Endothelial cell (in vitro differentiated cells): ENCODE measurements at places on chromosomes 2 and 18. TPM values are rescaled to one million over a fixed set of nuclear protein-coding genes. Genes with fewer than 3 reads are reported as not detected.
A peak's percentile ranks its signal among the peaks of the same experiment; 100 is the strongest.

Gene FABP1
- total RNA-seq: not detected

Gene SLC23A3
- total RNA-seq: 1.7 TPM

Gene GRB14
- total RNA-seq: 5.8 TPM

DNA sequence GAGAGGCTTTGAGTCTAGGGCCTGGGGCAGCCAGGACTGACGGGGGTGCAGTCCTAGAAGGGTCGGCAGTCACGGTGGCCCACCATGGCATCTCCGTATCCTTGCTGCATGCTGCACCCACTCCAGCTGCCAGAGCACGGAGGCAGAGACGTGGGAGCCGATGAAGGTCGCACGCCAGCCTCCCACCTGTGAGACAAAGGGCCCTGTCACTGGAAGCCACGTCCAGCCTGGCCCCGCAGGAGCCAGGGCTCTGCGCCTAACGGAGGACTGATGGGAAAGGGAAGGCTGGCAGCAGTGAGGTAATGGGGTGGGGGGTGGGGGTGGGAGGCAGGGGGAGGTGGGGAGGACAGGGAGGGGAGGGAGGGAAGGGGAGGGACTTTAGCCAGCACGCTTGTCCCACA, 21.9 kb downstream of the ITM2C start:
- no peak for DNase-seq

GRCh38 chr2:25253153-25253626, 84.8 kb upstream of the POMC start:
- no peak for DNase-seq

GRCh38 chr2:102030855-102031527, 39.2 kb downstream of the IL1R2 start:
- DNase-seq: no peak

Gene MC5R
- total RNA-seq: 0.56 TPM

DNA sequence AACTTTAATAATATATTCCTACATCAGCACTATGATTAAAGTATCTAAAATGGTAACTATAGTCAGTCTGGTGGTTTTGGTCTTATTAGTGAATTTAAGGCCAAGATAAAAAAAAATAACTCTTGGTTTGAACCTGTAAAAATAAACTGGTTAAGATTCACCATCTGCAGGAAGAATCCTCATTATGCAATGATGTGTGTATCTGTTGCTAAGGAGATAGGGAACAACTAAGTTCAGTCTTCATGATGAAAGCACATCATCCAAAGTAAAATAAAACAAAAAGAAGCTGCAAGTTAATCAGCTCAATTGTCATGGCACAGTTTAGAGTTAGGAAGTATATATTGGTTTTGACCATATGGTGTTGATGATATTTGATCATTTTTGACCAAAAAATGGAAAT, 466.0 kb downstream of the NYAP2 start:
- DNase-seq: no peak

DNA sequence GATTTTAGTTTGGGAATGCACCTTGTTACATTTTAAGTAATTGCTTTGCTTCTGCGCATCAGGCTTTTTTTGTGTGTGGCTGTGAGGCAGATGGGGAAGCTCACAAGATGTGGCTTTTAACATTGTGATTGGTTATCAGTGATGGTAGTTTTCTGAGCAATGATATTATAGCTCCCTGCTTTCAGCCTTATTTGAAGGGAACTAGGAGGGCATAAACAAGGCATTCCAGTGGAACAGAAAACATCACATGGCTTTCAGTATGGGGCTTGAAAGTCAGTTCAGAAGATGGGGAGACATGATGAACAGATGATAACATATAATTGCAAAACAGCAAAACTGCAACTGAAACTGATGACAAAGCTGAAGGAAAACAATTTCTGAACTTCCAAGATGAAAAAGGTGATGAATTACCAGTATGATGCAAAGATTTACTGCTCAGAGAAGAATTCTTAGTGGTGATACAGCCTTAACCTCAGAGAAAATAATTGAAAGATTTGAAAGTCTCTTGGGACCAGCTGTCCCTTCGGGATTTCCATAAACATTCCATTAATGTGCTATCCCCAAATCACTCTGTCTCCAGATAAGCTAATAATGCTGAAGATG, 439.7 kb downstream of the RND3 start:
- no peak for DNase-seq

- DNase-seq: peak; percentile 81
These were observed at the start of gene CREG2 for GRCh38 chr2:101387151-101387834. Gene CREG2, minus strand, starts transcription at chr2:101387503. Its CDS starts 46 bp downstream, at chr2:101387457.

Gene TIA1
- total RNA-seq: 200 TPM

- DNase-seq: no peak
These were observed 30.7 kb downstream of the GPD2 start for GRCh38 chr2:156466739-156467405.

DNA sequence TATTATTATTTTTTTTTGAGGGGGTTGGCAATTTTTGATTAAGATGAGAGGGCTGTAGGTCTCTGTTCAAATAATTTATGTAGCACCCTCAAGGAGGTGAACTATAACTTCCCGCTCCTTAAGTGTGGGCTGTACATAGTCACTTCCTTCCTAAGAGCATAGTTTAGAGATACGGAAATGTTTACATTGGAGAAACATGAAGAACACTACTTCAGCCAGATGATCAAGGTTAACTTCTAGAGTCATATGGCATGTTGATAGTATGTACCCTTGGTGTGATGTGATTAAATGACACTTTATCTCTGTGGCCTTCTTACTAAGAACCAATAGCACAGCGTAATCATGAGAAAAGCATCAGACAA, 93.7 kb downstream of the MIB1 start:
- DNase-seq: no peak

DNA sequence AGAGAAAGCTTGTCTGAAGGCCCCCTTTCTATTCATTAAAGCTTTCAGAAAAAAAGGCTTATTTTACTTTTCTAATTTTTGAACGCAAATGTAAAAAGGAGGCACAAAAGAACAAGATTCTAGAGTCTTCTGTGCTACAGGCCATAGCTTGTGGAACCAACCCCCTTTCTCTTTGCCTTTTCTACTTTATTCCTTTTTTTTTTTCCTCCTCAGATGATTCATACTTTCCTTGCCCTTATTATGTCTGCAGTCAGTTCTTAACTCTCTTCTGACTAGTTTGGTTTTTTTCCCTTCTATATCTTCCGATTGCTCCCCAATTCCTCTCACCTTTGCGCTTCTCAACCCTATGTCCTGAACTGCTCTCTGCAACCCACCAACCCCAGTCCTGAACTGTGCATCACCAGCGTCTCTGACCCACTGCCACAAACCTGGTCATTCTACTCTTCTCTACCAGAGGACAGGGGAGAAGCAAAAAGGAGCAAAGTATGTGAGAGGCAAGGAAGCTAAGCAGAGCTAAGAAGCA, 56.9 kb upstream of the WIPF1 start:
- DNase-seq: no peak

- DNase-seq: no peak
These were observed 125.7 kb downstream of the MAP2 start for GRCh38 chr2:209549589-209549988.

DNA sequence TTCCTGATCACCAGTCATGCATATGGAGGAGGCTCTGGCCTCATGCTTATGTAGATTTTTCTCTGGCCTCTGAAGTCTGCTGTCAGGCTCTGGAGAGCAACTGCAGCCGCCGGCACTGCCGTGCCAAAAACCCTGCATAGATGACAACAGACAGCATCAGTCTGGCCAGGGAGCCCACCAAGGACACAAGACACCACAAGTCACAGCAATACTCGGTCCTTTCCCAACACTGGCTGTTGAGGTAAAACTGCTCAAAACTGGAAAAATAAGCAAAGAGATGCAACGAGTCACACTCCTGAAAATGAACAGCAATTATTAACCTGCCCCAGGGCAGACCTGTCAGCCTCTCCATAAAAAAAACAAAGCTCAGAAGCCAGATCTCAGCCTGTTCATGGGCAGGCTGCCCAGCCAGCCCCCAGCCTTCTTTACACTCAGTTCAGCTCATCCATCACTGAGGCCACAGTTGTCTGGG, 186.0 kb upstream of the RAB6C start:
- DNase-seq: no peak

DNA sequence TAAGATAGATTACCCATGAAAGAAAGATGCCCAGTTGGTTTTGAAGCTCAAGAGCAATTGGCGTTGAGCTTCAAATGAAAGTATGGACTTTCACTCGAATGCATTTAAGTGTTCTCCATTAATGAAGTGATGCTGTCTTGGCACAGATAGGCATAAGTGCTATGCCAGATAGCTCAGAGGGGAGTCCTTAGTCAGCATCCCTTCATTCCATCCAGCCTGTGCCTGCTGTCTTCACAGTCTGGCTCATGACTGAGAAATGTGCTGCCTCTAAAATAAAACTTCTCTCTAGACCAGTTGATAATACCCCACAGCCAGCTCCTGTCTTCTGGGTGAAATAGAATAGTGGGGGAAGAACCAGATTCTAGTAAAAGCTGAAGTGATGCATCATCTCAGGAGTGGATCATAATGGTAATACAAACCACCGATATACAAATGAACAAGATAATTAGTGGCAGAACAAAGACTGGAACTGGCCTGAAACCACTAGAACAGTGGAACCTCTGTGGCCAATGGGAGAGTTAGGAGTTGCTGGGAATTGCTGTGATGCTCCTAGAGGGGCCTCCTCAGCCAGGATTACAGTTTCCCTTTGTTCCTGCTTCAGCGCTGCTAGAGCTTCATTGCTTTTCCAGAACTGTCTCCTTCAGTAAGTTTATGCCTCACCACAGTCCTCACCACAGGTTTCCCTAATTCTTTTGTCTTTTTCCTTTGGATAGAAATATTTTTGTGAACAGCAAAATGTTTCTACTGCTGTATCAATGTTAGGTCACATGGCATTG, 359.3 kb downstream of the KIAA1328 start:
- no peak for DNase-seq

DNA sequence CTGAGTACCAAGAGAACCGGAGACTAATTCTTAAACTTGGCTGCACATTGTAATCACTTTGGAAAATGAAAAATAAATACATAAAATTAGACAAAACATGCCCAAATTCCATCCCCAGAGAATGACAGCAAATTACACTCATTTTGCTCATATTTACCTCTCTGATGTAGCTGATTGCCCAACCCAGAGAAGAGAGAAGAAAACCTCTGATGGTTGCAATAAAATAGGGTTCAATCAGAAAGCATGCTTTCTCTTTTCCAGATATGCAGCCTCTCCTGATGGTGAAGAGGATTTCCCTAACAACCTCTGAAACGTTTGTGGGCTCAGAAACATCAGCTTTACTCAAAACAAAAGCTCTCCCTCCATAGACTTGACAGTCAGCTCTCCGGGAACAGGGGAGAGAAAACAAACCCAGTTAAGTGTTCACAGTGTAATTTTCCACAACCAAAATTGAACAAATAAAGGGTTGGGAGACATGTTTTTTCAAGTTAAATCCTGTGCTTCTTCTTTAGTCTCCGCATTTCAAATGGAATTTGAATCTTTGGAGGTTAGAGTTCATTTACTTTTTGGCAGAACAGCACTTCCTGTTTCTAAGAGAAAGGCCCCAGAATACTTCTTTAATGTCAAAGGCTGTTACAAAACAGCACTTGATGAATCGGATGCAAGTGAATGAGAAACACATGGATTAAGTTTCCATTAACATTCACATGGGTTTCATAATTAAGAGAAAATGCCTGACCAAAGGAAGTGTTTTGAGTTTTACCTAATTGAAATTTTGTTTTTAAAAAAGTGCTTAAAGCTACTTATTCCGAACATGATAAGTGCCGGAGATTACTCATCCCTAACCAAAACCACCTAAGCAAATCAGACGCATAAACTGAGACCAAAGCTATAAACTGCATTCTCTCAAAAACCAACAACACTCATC, 570.1 kb upstream of the SYT4 start:
- no peak for DNase-seq

- no peak for DNase-seq
These were observed 47.5 kb upstream of the STAT1 start for GRCh38 chr2:191061381-191061980.

DNA sequence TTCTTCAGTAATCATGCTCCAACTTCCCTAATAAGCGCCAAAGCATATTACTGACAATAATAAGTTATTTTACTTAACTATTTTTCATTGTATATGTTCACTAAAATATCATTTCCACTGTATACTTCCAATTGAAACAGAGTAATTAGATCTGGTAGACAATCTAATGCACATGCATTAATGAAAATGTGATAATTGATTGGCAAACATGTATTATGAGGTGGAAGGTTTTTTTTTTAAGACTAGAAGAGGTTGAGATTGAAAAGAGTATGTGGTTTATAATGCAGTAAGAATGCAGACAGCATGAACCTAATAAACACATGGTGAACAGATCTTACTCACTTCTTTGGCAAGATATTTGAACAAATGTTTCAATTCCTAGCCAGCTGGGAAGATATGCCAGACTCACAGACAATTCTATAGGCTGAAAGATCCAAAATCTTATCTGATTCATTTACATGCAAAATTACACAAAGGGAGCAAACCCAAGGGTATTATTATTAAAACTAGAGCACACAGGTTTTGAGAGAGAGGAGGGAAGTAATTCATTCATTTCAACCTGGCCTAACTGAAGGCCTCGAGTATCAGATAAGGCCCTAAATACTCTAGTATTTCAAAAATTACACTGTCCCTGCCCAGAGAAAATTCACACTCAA, 2.8 kb downstream of the NCKAP1 start:
- no peak for DNase-seq

DNA sequence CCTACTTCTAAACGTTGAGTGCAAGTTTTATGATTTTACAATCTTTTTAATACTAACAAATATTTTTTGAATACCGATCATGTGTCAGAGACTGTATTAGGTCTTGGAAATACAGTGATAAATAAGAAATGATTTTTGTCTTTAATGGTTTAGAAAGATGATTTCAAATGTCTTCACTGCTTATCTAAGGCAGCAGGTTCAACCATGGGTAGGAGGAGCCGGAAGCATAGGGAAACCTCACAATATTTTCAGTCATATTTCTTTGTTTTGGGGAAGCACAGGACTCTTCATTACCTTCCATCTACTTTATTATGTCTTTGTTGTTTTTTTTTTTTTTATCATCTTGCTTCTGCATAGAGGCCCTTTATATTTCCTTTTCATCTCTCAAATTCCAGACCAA, 165.2 kb upstream of the EPC2 start:
- no peak for DNase-seq

Gene INHBB
- total RNA-seq: 4.7 TPM

DNA sequence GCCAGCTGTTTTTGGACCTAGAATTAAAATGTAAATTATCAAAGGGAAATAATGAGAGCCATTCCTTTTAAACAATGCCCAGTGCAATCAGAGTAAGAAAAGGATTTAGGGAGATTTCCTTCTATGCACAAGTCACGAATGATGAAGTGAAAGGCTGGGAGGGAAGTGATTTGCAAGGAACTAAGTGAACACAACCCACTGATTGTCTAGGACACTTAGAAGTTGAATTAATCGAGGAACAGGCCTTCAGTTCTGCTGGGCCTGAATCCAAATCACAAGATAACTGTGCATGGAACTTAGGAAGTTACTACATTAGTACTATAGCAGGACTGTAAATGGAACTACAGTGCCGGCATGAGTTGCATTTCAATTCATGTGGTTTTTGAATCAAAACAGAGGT, 17.7 kb downstream of the MAP2 start:
- DNase-seq: no peak

Gene GPR55
- total RNA-seq: 0.28 TPM

GRCh38 chr2:48144777-48145176, 238.5 kb upstream of the FBXO11 start:
- DNase-seq: no peak

- DNase-seq: no peak
These were observed 56.8 kb downstream of the SH3BP4 start for GRCh38 chr2:235008584-235009044.
